SK-N-DZ (cell line): ENCODE measurements at places on chromosomes 12 and 14.
A peak's percentile ranks its signal among the peaks of the same experiment; 100 is the strongest.

GRCh38 chr12:4210183-4210582 is 63.4 kb upstream of the CCND2 start:
- DNase-seq, result no peak

GRCh38 chr14:95062946-95063345 is 94.4 kb downstream of the DICER1 start:
- no peak for DNase-seq

GRCh38 chr12:132610051-132610759 is at the start of gene LRCOL1:
TSS of gene LRCOL1 (minus strand) at chr12:132610582. CDS start at chr12:132606251, 4,331 bp downstream.
- DNase-seq, result peak; percentile 68

GRCh38 chr12:101653030-101653429 is 44.4 kb upstream of the CHPT1 start:
- no peak for DNase-seq

- DNase-seq, result no peak
Measured at GRCh38 chr12:132490422-132491137, 629 bp downstream of the FBRSL1 start.

- DNase-seq, result no peak
Measured at GRCh38 chr14:50533241-50533705, 904 bp upstream of the MAP4K5 start.

DNA sequence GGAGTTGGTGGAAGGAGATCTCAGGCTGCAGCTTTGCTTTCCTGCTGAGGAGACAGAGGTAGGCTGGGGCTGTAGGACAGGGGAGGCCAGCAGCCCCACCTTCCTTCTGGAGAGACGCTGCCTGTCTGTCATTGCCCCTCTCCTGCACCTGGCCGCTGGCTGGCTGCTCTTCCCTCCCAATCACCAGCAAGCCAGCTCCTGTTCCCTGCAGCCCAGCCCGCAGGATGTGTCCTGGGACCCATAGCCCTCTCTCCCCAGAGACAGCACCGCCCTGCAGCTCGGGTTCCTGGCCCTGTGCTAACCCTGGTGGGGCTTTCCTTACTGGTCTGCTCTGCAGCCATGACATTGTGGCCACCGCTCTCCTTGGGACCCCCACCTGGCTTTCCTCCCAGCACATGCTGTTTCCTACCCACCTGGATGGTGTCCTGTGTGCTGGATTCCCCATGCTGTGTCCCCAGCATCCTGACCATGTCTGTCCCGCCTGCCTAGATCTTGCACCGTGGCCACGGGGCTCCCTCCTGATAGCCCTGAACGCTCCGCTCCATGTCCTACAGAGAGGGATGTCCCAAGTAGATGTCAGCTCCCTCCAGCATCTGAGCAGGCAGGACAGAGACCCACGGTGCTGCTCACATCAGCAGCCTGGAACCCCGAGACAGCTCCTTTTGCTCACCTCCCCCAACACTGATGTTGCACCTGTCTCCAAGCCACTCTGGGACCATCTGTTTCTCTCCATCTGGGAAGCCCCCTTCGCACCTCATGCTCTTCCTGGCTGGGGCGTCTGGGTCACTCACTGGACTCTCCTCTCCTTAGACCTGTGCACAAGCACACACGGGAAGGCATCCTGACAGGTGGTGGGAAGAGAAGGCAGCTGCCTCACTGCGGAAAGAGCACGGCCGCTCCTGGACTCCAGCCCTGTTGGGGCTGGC is 1.1 kb upstream of the MTA1 start:
- DNase-seq, result no peak

DNA sequence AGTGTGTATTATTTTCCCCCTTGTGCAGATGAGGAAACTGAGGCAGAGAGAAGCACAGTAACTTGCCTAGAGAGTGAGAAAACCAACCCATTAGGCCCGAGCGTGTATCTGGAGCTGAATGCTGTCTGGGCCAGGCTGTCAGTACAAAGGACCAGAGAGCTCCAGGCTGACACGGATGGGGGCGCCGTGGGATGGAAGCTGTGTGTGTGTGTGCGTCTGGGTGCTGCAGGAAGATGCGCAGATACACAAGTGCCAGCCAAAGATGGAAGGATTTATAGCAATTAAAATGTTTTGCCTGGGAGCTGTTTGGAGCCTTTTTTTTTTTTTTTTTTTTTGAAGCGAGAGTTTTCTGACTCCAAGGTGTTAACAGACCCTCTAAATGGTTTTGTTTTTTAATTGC is 53.7 kb upstream of the GPATCH2L start:
- peak; percentile 62 for DNase-seq

DNA sequence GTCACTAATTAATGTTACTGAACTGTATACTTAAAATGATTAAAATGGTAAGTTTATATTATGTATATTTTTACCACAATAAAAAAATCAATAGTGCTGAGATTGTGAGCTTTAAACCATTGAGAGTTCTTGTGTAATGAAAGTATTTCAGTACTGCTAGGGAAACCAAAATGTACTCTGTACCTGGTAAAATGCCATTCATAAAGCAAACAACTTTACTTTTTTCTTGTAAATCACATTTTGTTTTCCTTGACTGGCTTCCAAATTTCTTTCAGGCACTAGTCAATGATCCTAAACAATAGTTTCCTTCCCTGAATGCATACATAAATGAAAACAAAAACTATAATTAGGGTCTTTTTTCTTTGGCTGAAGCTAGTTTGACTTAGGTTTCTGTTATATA is 29.4 kb upstream of the SNRPF start:
- DNase-seq, result no peak

DNA sequence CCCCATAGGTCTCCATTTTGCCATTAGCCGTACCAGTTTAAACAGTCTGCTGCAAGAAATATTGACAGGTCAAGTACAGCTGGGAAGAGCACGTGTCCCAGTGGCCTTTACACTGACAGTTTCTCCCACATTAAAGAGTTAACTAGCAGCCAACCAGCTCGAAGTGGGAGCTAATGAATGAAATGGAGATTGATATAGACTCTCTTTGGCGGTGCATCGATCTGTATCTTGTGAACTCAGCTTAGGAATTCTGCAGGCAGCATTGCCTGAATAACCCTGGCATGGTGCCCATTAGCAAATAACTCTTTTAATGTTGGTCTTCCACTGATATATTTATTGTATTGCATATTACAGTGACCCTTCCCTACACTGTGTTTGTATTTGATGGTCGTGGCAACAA is 319.4 kb downstream of the EGLN3 start:
- DNase-seq, result no peak

DNA sequence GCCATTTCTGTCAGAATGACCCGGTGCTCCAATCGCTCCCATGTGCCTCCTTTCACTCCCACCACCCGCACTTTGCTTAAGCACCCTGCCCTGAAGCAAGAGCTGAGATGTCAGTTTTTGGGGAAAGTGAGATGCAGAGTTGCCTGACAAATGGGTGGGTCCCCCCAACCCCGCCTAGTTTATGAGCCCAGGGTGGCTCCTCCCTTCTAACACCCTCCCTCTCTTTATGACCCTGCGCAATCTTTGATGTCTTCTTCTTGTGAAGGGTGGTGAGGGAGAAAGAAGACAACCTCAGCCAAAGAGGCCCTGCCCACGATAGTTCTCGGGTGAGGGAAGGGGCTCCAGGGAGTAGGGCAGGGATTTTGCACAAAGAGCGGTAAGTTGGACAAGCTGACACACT is 89.5 kb upstream of the HOXC13 start:
- DNase-seq, result no peak

DNA sequence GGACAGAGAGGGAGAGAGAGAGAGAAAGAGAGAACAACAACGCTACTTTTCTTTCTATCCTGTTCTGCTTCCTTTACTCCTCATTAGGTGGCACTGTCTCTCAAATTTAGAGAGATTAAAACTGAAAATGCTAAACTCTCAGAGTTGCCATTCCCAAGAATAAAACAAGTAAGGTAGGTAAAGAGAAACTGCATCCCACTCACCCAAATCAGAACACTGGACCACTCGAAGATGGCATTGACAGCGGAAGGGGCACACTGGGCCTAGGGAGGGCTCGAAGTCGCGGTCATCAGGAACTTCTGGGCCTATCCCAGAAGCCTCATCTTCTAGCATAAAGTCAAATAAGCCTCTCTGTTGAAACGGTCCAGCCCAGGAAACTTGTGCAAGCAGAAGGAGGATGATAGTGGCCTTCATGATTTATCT is 4.5 kb downstream of the DCN start:
- DNase-seq, result peak; percentile 22

DNA sequence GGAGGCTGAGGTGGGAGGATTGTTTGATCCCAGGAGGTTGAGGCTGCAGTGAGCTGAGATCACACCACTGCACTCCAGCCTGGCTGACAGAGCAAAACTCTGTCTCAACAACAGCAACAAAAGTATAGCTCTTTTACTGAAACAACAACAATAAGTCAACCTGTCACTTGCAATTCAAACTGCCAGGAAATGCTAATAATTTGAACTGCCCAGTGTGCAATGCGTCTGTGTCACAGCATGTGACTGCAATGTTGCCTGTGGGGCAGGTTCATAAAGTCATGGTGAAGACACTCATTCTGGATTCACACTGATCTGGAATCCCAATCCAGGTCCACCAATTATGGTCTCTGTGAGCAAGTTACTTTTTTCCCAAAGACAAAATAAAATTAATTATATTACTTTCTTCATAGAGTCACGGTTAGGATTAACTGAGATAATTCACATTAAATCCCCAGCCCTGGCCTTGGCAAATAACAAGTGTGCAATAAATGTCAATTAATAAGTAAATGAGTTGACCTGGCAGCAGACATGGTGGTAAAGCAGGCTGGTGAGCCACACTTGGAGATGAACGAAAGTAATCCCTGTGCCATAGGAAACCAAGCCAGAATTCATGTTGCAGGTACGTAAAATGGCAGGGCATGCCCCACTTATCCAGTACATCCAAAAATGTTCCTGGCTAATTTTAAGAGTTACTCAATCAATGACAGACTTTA is 89.1 kb upstream of the CPSF6 start:
- no peak for DNase-seq
